NCI-H82 (cell line): ENCODE measurements at places on chromosomes 12 and 14.

GRCh38 chr12:25101092-25101445 lies 93.9 kb downstream of the DNAI7 start:
- no peak for DNase-seq

- DNase-seq, result peak; percentile 44
Measured at GRCh38 chr12:9043766-9044165, 54.4 kb downstream of the KLRG1 start.

DNA sequence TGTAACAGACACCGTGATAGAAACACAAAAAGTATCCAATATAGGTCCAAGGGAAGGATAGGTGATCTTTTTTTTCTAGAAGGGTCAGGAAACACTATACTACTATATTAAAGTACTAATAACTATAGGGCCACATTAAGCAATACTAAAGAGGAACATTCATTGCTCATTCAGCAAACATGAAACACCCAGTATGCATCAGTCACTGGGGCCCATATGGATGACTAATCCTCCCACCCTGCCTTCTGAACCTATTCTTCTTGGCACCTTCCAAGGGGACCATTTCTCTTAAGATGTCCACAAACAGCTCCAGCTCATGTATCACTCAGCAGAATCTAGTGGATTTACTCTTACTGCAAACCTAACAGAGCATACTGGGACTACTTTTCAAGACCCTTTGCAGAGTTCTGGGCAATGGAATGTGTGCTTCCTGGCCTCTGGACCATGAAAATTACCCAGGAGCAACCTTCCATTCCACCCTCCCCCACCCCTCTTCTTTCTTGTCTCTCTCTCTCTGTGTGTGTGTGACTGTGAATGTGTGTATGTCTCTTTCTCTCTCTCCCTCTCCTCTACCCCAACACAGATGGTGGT lies 187.9 kb downstream of the EPS8 start:
- no peak for DNase-seq

DNA sequence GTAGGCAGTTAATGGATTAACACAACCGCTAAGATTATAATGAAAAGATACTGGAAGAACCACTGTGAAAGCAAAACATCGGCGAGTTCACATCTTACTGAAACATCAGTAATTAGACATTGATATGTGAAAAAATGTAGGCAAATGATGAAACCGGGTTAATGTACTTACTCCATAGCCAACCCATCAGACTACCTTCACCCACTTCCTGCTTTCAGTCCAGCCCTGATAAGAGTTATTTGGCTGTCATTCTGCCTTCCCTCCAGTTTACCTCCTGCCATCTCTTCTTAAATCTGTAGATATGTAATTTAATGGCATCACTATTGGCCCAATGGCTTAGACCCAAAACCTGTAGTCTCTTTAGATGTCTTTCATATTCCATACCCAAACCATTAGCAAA lies 46.0 kb upstream of the LGR5 start:
- DNase-seq, result no peak

DNA sequence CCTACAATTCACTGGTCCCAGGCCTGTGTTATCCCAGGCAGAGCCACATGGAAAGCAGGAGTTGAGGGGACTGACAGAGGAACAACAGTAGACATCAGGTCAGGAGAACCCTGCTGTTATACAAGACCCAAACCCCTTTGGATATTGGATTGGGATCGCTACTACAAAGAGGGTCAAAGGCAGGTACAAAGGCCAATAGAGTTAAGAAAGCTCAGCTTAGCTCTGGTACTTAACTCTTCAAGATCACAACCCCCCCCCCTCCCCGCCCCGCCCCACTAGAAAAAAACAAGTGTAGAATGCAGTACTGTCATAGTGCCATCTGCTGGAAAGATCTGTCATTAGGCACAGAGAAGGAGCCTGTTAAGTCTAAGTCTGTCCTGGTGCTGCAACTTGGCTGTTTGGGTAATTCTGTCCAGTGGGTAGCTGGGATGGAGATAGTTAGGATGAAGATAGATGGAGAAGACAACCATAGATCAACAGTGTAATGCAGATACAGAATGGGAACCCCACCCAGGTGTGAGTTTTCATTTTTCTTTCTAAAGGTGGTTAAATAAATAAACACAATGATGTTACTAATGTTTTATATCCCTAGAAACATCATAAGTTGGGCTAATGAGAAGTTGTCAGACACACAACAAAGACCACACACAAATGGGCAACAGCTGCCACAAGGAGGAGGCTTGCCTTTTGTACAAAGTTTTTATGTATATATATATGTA lies 17.2 kb downstream of the REM2 start:
- DNase-seq, result peak; percentile 89

DNA sequence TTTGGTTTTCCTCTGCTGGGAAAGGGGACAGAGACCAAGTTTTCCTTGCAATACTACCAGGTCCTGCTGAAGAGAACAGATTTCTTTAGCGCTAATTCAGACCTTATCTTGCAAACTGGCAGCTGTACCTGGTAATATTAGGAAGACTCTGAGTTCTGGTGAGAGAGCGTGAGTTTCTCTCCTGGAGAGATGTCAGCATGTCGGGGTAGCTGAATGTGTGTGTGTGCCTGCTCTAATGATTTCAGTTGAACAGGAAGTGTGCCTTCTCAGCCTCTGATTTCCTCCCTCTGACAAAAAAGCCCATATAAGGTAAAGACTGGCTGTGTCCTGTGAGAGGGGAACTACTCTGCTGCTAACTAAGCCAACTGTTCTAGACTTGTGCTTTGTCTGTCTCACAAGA lies 10.3 kb upstream of the ERP27 start:
- no peak for DNase-seq

GRCh38 chr12:74259199-74259598 lies 278.4 kb upstream of the ATXN7L3B start:
- DNase-seq, result no peak

- no peak for DNase-seq
Measured at GRCh38 chr12:52539083-52539820, 13.7 kb downstream of the KRT71 start.

DNA sequence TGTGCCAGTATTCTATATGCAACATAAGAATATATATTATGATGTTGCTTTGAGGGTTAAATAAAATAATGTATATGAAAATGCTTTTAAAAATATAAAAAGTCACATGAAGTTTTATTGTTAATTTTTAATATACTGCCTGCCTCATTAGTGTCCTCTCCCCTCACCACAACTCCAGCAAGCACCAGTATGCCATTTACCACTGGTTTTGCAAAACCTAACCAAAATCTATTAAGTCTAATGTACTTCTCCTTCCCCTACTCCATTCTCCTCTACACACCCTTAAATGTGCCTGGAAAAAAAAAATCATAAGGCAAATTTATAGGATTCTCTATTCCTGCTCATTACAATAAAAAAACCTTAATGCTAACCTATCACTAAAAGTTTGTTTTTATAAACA lies 24.0 kb upstream of the GNG2 start:
- DNase-seq, result no peak

GRCh38 chr14:61537563-61538463 lies 157.5 kb upstream of the HIF1A start:
- DNase-seq, result peak; percentile 56

- DNase-seq, result no peak
Measured at GRCh38 chr12:94817695-94818075, 167.3 kb upstream of the TMCC3 start.

GRCh38 chr14:55316564-55316963 lies 45.3 kb downstream of the FBXO34 start:
- DNase-seq, result no peak

GRCh38 chr12:127797918-127798317 lies 469.1 kb upstream of the TMEM132C start:
- DNase-seq, result no peak

DNA sequence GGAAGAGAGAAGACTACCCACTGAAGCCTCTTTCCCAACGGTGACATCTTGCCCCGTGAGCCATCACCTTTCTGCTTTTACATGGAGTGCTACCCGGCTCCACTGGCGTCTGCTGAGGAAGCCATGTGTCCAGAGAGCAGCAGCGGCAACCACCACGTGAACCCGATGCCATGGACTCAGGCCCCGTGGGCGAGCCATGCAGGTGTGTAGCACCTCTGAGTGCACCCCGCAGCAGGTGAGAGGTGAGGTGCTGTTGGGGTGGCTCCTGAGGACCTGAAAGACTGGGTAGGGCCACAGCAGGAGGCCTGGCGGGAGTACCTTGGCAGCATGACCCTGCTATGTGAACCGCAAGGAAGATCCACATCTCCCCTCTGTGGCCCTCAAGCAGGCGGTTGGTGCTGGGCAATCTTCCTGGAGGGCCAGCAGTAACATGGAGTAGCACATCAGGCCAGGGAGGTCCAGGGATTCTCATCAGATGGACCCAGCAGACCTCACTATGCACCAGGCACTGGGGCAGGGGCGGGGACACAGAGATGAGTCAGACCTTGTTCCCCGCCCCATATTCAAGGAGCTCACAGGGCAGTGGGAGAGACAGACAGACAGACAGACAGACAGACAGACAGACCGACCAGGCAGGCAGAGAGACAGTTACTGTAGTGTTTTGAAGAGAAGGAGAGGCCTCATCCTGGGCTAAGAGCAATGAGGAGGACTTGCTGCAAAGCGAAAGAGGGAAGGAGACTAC lies 129.6 kb downstream of the PAPOLA start:
- no peak for DNase-seq

- peak; percentile 50 for DNase-seq
Measured at GRCh38 chr14:77148510-77149231, 7.1 kb upstream of the ZDHHC22 start.

GRCh38 chr14:35385042-35385839 lies 19.3 kb downstream of the NFKBIA start:
- peak; percentile 39 for DNase-seq

GRCh38 chr12:91211866-91212265 lies 29.2 kb upstream of the DCN start:
- DNase-seq, result no peak

- no peak for DNase-seq
Measured at GRCh38 chr14:102197317-102197853, 57.7 kb downstream of the WDR20 start.

- peak; percentile 28 for DNase-seq
Measured at GRCh38 chr14:54001189-54001878, 44.7 kb upstream of the BMP4 start.

- DNase-seq, result no peak
Measured at GRCh38 chr14:49640540-49641417, 5.7 kb upstream of the DNAAF2 start.

- DNase-seq, result peak; percentile 31
Measured at GRCh38 chr12:109134186-109134917, 18.0 kb downstream of the ACACB start.

DNA sequence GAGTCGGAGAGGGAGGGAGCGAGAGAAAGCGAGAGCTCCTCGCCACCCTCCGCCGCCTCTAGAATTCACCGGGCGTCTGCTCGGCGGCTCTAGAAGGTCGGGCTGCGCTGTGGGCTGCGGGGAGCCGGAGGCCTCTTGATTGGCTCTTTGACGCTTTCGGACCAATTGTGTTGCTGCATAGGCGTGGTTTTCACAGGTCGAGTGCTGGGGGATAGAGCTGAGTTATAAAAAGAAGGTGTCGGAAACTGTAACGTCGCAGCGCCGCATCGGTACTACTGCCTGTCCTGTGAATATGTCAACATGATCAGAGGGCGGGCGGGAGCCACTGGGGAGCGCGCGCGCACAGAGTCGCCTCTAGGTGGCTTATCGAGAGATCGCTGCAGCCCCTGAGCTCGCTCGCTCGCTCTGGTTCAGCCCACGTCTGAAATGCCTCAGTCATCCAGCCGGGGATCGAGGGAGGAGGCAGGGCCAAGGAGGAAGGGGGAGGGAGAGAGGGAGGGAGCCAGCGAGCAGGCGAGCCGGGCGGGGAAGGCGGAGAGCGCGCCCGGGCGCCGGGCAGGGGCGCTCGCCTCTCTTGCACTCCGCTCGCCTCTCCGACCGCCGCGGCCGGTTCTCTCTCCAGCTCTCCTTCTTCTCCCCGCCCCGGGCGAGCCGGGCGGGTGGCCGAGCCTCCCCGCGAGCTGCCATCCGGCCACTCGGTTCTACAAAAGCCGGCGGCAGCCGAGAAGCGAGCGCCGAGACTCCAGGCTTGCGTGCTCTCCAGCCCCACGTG lies at the start of gene TBX3:
TBX3 (minus strand) TSS at position 78 of the 772 bp plus-strand sequence. CDS start 975 bp downstream, outside the sequence.
- peak; percentile 99 for DNase-seq

GRCh38 chr14:71507681-71508080 lies 424.5 kb upstream of the RGS6 start:
- no peak for DNase-seq

GRCh38 chr12:120538281-120539156 lies 4.4 kb downstream of the RNF10 start:
- no peak for DNase-seq

- no peak for DNase-seq
Measured at GRCh38 chr14:36451310-36452065, 68.5 kb downstream of the NKX2-1 start.

GRCh38 chr12:101931498-101932326 lies 54.3 kb downstream of the DRAM1 start:
- no peak for DNase-seq

- no peak for DNase-seq
Measured at GRCh38 chr12:2498964-2499500, 295.7 kb upstream of the FKBP4 start.

DNA sequence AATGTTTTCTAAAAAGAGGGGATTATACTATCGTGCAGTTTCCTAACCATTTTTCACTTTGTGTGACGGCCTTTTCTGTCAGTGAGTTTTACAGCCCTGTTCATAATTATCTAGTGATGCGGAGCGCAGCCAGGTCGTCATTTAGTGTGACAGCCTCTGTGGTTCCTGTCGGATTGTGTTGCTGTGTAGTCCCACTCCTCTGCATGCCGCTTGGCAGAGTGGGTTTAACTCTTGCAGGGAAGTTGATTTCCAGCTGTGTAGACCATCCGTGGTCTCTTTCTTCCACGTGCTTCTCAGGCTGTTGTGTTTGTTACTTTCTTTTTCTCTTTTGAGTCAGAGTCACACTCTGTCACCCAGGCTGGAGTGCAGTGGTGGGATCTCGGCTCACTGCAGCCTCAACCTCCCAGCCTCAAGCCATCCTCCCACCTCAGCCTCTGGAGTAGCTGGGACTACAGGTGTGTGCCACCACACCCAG lies 8.6 kb downstream of the RAN start:
- DNase-seq, result peak; percentile 19

DNA sequence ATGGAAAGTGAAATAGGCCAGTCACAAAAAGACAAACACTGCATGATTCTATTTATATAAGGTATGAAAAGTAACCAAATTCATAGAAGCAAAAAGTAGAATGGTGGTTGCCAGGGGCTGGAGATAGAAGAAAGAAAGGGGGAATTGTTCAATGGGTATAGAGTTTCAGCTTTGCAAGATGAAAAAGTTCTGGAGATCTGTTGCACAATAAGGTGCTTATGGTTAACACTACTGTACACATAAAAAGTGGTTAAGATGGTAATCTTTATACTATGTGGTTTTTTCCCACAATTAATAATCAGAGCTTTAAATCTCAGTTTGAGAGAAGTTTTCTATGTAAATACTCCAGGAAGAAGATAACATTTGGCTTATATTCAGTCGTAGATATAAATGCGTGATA lies 73.4 kb downstream of the SLC38A4 start:
- no peak for DNase-seq
